ENCODE measurements at places on chromosomes 13 and 19. TPM values are rescaled to one million over a fixed set of nuclear protein-coding genes. Genes with fewer than 3 reads are reported as not detected.

DNA sequence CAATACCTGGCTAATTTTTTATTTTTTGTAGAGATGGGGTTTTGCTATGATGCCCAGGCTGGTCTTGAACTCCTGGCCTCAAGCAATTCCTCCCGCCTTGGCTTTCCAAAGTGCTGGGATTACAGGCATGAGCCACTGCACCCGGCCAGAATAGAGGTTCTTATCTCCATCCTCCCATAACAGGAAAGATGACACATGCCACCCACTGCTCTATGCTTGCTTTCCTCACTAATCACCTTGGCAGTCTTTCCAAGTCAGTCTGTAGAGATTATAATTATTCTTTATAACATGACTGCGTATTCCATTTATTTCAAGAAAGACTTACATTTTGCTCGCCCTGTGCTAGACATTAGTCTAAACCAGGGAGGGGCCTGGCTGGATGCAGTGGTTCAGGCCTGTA lies 6.7 kb downstream of the VAV1 start:
- DNase-seq, result no peak

GRCh38 chr19:57106722-57107235 lies 13.0 kb upstream of the USP29 start:
- no peak for DNase-seq

GRCh38 chr13:91778123-91778522 lies 379.7 kb downstream of the GPC5 start:
- DNase-seq, result no peak

Gene ZNF729
- total RNA-seq, result not detected

DNA sequence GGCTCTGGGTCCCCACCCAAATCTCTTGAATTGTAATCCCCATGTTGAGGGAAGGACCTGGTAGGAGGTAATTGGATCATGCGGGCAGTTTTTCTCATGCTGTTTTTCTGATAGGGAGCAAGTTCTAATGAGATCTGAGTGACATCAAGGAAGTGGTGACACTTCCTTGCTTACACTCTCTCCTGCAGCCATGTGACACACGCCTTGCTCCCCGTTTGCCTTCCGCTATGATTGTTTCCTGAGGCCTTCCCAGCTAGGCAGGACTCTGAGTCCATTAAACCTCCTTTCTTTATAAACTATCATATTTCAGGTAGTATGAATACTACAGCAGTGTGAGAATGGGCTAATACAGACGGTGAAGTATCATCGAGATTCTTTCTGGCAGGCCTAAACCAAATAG lies 1040.4 kb upstream of the MIR17HG start:
- DNase-seq, result no peak

DNA sequence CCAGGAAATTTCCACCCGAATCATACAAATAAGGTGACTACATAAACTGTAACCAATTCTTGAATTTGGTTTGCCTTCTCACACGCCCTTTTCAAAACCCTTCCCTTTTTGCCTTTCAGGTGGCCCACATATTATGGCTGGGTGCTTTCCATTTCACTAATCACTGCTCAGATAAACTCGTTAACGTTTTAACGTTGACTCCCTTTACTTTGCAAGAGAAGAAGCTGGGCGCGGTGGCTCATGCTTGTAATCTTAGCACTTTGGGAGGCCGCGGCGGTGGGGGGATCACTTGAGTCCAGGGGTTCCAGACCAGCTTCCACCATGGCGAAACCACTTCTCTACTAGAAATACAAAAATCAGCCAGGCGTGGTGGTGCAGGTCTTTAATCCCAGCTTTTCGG lies 19.8 kb upstream of the ZNF91 start:
- DNase-seq, result no peak
